Activated CD4-positive, alpha-beta memory T cell treated with anti-CD3 and anti-CD28 coated beads for 36 hours (primary cell): ENCODE measurements at places on chromosomes 3 and 15.

- DNase-seq, result no peak
These were observed 554.8 kb downstream of the MFSD1 start for GRCh38 chr3:159356606-159357005.

- DNase-seq, result no peak
These were observed 2.5 kb upstream of the LPP start for GRCh38 chr3:188151438-188151837.

DNA sequence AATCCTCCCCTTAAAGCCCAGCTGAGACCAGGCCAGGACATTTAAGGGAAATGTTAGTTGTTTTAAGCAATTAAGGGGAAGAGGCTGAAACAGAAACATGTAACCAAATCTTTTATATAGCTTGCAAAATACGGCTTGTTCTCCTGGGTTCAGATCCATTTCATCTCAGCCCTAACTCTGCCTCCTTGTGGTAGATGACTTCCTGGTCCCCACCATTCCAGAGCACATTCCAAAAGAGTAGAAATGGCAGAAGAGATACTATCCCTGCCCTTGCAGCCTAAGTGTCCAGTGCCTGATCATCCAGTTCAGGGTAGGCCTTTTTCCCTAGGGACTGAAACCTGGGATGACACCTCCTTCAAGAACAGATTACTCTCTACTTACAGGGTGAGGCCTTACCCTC lies 266.2 kb upstream of the VEPH1 start:
- DNase-seq, result no peak

DNA sequence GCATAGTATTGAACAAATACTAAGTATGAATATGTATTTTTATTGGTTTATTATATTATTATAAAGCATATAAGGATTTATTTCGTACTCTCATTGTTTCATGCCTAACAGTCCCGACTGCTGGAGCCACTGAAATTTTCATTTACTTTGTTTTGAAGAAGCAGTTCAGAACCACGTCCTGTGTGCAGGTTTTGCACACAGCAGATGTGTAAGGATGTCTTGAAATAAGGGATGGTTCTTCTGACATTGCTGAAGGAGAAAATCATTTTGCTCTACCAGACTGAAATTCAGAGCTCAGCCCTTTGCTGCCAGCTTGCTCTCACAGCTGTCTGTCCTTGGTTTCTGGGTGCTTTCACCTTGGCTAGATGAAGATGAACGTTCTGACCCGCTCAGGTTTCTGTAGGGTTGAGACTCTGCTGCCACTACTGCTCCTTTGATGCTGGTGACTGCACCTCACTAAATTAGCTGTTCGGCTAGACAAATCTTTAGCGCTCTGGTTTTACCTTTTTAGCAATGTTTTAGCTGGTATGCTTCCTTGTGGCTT lies 54.2 kb downstream of the UBE2E1 start:
- DNase-seq, result no peak

- DNase-seq, result no peak
These were observed 14.7 kb downstream of the PIF1 start for GRCh38 chr15:64810497-64811326.

DNA sequence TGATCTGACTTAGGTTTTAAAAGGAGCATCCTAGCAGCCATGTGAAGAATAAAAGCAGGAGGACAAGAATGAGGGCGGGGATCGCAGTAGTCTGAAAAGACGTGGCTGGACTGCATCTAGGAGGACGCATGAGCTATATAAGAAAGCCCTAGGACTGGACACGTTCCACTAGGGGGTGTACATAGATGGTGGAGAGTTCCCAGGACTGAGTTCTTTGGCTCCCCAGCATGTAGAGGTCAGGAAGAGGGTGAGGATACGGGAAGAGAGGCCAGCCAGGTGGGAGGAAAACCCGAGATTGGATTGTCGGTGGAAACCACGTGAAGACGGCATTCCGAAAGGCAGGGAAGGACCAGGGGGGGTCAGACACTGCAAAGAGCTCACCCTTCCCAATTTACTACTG lies 64.2 kb upstream of the CFAP161 start:
- no peak for DNase-seq

- DNase-seq, result no peak
These were observed 2.2 kb downstream of the LRCH3 start for GRCh38 chr3:197793247-197793646.

GRCh38 chr3:27923349-27924068 lies 201.4 kb upstream of the EOMES start:
- DNase-seq, result no peak

DNA sequence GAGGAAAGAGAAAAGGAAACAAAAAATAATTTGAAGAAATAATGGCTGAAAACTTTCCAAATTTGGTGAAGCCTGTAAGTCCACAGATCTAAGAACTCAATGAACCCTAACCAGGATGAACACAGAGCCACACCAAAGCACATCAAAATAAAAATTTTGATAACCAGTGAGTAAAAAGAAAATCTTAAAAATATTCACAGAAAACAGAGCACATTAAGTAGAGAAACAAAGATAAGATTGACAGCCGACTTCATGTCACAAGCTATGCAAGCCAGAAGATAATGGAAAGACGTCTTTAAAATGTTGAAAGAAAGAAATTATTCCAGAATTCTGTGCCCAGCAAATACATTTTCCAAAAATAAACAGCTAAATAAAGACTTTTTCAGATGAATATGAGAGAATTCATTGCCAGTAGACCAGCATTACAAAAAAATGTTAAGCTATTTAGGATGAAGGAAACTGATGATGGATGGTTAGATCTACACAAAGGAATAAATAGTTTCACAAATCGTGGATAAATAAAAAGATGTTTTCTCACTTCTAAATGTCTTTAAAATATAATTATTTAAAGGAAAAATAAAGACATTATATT lies 140.2 kb upstream of the SKOR1 start:
- no peak for DNase-seq

DNA sequence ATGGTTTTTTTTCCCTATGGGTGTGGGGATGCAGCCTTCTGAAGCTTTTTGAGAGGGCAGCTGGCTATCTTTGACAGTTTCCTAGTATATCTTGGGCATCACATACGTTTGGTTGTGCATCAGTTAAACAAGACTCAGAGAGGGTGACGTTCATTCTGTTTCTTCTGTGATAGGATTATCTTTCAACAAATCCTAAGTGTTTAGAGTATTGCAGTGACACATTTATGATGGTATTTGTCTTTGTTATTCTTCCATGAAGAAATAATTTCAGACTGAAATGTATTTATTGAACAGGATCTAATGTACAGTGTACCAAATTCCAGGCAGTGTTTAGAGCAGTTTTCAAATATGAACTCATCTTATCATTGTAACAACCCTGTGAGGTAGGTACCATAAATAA lies 114.4 kb downstream of the PLCL2 start:
- DNase-seq, result no peak

DNA sequence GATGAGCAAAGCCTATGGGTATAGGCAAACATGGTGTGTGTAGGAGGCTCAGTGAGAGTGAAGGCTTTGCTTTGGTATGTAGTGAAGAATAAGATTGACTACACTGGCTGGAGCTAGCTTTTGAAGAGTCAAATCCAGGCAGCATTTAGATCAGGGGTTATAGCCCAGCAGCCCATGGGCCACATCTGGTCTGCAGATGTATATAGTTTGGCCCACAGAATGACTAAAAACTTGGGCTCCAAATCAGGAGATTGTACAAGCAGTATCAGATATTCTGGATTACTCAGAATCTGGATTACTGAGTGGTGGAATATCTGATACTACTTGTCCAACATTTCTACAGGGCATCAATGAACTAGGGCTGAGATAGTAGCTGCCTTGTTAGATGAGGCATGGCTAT lies 92.9 kb upstream of the FGF7 start:
- no peak for DNase-seq

DNA sequence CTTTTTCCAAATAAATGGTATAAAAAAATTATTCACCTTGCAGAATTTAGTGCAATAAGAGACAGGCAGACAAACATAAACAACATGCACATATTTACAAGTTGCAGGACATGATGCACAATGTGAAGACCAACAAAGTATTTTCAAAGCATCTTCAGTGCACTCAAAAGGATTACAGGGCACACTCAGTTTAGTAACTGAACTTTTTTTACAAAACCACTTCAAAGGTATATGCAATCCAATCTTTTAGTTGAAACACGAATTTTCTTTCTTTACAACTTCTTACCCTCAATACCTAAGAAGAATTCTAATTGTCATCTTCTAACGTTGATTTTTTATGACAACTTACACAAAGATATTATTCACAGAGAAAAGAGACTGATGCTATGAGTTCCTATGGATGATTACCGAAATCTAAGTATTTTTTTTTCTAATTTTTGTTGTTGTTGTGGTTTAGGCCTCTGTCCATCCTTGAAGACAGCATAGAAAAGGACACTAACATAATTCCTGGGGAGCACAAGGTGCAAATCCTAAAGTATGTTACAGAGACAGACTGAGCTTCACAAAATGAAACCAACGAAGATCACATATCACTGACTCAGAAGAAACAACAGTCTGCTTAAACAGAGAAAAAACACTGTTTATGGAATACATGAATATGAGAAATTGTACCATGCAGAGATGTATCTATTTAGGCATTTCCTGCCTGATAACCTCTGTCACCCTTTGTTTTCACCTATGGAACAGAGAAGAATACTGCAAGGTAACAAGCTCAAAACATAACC lies 50.3 kb downstream of the ZMAT3 start:
- DNase-seq, result no peak

- DNase-seq, result no peak
These were observed 135.8 kb downstream of the ZNF621 start for GRCh38 chr3:40660554-40660953.

- DNase-seq, result no peak
These were observed 53.6 kb downstream of the VGLL3 start for GRCh38 chr3:86937306-86937791.

DNA sequence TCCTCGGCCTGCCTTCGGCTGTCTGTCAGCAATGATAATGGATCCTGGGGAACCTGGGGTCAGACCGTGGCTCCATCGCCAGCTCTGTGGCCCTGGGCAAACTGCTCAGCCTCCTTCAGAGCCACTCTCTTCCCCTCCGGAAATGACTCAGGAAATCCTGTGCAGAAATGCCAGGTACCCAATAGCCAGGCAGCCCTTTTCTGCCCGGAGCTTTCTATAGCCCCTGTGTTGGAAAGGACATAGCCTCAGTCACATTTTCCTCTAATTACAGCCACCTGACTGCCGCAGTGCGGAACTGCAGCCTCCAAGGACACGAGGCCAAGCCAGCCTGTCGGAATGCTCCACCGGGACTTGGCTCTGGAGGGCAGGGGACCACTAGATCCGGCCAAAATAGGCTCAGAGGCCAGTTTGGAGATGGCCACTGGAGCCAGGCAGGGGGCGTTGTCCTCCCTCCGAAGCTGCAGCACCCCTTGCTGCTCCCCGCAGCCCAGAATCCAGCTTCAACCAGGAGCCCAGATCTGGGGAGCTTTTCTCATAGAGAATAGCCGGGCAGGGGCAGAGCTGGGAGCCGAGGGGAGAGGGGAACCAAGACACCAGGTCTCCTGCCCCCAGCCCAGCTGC lies 11.6 kb upstream of the ZXDC start:
- DNase-seq, result peak; percentile 24

GRCh38 chr3:150740733-150741496 lies 22.1 kb downstream of the SIAH2 start:
- peak; percentile 75 for DNase-seq

- DNase-seq, result no peak
These were observed 37.8 kb downstream of the KY start for GRCh38 chr3:134613006-134613520.

- no peak for DNase-seq
These were observed 1.7 kb downstream of the RORA start for GRCh38 chr15:61227269-61227949.

DNA sequence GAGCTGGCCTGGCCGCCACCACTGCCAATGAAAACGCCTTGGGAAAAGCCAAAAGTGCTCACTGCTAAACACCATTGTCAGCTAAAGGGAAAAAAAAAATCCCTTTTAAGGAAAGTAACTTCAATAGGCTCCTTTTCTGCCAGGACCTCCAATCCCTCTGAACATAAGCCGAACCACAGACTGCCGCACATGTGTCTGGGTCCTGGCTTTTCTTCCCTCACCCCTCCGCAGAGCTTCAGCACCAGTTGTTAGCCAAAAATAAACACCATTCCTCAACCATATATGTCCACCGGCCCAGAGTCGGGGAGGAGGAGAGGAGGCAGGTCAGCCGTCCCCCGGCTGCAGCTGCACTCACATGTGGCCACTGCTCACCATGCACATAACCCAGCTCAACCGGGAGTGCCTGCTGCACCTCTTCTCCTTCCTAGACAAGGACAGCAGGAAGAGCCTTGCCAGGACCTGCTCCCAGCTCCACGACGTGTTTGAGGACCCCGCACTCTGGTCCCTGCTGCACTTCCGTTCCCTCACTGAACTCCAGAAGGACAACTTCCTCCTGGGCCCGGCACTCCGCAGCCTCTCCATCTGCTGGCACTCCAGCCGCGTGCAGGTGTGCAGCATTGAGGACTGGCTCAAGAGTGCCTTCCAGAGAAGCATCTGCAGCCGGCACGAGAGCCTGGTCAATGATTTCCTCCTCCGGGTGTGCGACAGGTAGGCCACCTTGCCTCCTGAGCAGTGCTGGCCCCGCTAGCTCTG lies at the start of gene FBXL22:
TSS of gene FBXL22 (plus strand) at position 350 of the 753 bp plus-strand sequence. CDS start at position 356, 6 bp downstream.
- no peak for DNase-seq

DNA sequence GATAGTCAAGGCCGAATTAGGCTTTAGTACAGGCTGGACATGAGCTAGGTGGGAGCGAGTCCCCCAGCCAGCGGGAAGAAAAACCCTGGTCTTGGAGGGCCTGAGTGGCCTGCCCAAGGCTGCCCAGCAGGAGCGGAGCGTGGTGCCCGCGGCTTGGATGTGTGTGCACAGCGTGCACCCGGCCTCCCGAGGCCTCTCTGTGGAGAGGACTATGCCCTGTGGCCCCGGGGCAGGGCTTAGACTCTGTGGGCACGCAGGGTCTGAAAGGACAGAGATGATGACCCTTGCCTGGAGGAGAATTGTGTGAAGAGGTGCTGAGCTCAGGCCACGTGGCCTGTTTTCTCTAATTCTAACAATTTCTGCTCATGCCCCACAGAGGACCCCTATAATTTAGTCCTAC lies 124.6 kb upstream of the IQSEC1 start:
- DNase-seq, result no peak
